Activated CD8-positive, alpha-beta memory T cell treated with anti-CD3 and anti-CD28 coated beads, Interleukin-2, amount 50 U/mL, for 4 hours (primary cell): ENCODE measurements at places on chromosomes 12 and 14.
A peak's percentile ranks its signal among the peaks of the same experiment; 100 is the strongest.

GRCh38 chr12:45098766-45099165 lies 47.9 kb upstream of the DBX2 start:
- no peak for DNase-seq

DNA sequence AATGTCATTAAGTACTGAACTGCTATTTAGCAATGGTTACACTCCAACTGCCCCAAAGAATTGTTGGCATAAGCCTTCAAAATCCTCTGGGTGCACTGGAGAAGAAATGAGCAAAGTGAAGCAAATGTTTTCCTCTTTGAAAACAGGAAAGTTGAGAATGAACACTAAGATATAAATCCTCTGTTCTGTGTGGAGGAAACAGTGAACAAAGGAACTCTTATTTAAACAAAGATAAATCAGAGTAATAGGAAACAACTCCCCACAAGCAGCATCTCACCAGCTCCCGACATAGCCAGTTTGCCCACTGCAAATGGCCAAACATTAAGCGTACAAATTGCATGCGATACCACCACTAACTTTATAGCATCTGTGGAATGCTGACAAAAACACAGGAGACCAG lies 54.0 kb downstream of the BCAT1 start:
- no peak for DNase-seq

GRCh38 chr14:74459289-74459946 lies 33.4 kb upstream of the SYNDIG1L start:
- peak; percentile 19 for DNase-seq

GRCh38 chr12:131873293-131873692 lies 21.1 kb upstream of the ULK1 start:
- no peak for DNase-seq

DNA sequence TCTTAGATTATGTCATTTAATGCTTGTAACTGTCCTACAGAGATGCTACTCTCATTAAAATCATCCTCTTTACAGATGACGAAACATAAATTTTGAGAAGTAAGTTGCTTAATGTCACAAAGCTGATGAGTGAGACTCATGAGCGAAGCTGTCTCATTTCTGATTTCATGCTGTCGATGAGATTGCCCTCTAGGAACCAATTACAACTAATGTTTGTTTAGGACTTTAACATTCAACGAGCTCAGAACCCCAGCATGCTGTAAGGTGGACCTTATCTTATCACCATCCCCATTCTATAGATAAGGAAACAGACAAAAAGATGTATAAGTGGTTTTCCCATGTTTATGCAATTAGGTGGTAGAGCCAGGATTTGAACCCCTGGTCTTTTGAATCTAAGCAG lies 23.1 kb downstream of the BHLHE41 start:
- DNase-seq = no peak

- DNase-seq = peak; percentile 54
These were observed at the start of gene PIANP for GRCh38 chr12:6700646-6701051. PIANP (minus strand) TSS chr12:6700815; CDS start chr12:6698061, 2,754 bp downstream.

- no peak for DNase-seq
These were observed 8.4 kb upstream of the EID3 start for GRCh38 chr12:104294927-104295668.

DNA sequence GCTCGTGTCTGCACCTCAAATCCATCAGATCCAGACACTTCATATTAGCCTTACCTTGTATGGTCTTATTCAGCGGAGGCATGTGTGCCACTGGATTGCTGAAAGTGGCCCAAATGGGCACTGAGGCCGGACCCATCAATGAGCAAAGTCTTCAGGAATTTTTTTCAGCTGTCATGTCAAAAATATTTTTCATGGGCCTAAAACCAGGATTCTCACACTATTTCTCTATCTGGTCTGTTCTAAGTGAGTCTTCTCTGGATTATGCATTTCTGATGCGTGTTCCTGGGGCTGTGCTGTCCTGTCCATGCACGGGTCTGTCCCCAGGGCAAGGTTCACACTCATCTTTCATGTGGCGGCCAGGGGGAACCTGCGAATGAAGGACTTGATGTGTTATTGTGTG lies 94.6 kb downstream of the KCNA5 start:
- DNase-seq = no peak

DNA sequence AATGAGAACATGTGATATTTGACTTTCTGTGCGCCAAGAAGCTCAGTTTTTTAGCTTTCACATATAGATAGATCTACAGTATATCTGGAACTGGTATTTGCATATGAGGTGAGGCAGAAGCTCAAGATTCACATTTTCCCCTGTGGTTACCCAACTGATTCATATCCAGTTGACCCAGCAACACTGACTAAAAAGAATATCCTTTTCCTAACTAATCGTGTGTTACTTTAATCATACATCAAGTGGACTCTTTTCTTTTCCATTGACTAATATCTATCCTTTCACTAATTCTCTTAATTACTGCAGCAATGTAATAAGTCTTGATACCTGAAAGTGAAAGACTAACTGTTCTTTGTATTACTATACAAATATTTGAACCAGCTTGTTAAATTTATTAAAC lies 236.1 kb downstream of the AEBP2 start:
- DNase-seq = no peak

DNA sequence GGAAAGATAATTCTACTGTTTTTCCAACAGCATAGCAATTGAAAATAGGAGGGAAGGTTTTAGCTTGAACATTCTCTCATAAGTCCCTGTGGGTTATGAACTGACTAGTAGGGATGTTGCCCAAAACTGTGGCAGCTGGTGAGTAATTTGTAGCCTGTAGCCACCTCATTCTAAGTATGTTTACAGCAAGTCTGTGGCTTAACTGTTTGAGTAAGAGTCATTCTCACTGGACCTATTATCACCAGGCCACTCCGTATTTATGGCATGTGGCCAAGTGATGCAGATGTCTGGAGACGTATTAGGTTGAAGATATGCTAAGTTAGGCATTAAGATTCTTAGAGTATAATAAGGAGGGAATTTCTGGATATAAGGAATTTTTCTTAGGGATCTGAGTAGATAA lies 458.3 kb downstream of the ETNK1 start:
- no peak for DNase-seq

DNA sequence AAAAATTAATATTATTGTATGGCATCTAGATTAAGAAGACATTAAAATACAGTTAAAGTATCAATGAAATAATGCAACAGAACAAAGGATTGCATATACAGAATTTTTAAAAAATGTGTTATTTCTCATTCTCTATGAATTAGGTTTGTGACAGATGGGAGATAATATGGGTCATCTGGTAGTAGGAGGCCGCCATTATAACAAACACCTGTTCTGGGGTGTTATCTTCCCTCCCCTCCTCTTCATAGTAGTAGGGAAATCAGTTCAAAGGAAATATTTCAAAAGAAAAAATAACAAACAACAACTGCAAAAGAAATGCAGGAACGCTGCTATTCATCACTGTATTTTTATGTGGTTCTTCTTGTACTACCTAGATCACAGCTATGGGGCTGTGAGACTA lies 187.0 kb upstream of the ATP2B1 start:
- no peak for DNase-seq

DNA sequence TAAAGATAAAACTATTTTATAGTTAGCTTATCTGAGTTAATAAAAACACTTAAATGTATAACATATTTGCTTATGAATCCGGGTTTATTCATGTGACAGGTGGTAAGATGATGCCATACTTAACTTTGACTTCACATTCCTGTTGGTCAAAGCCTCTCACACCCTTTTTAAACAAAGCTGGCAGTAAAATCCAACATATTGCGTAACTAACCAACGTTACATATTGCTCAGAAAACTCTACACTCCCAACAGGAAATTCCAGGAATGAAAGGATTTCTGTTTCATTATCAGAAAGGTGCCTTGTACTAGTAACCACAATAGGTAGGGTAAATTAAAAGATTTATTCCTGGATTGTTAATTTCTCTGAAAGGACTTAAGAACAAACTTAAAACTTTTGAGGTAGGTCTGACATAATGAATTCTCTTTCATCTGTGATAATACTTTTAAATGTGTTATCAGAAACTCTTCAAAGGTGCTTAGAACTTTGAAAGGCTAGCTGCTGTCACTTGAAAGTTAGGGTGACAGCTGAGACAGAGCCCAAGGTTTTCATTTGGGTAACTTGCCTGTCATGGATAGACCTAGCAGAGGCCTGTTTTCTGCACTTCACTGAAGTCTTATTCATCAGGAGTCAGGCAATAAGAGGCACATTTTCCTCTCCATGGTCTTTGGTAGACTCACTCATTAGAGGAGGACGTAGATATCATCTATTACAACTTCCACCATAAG lies 23.8 kb upstream of the CATSPERB start:
- DNase-seq = no peak

DNA sequence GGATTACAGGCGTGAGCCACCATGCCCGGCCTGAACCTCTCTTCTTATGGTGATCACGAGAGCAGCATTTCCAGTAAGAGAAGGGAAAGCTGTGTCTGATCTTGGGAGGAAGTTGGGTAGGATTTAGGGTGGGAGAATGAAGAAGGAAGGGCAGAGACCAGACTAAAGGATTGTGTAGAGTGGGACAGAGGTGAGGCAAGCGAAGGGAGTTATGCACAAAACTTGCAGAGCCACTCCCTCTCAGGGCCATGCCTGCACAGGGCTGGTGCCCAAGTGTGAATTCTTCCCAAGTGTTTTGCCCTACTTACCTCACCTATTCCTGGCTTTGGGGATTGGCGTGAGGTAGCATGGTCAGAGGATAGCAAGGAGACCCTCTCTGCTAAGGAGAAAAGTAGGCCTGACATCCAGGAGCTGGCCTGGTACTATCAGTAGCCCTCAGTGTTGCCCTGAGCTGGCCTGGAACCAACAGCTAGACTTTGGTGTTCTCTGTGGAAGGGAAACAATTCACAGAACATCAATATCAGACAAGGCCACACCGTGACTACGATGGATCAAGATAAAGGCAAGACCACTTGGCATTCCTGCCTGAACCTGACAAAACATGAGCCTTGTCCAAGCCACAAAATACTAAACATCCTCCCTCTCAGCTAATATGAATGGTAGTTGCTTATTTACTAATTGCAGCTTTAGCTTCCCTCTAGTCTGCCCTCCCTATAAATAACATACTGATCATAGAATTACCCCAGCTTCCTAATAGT lies 201.0 kb upstream of the AMIGO2 start:
- DNase-seq = no peak

GRCh38 chr12:69324797-69325466 lies 23.2 kb upstream of the LYZ start:
- DNase-seq = no peak

DNA sequence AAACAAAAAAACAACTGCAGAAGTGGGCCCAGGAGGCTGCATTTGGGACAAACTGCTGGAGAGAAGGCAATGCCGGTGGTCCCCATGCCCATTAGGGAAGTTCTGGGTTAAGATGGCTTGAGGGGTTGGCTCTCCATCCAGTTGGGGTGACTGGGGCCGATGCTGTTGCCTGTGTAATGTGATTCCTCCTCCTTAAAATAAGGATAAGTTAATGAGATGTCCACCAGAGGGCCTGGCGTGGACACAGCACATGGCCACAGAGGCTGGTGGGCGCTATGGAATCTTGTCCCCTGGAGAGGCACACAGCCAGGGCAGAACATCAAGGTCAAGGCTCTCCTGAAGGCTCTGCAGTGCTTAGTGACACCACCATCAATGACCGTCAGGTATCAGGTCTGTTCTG lies 1.0 kb upstream of the TESC start:
- no peak for DNase-seq

DNA sequence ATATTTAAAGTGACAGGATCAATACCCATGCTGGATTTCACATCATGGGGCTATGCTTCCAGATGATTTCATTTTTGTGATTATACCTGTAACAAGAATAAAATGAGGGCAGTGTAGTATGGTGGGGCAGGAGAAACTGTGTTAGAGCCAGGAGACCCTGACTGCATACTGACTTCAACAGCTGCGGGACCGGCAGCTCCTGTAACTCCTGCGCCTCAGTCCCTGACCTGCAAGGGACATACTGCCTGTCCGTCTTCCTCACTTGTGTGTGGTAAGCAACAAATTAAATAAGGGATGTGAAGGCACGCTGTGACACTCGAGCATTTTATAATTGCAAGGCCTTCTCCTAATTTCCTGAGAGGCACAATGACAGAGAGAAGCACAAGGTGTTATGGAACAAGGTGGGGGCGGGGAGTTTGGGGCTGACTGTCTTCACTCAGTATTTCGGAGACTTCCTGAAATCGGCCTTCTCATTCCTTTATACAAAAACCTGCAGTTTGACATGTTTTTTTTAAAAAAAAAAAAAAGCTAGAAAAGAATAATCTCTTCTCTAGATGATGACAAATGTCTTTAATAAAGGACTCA lies 164.2 kb downstream of the TTC7B start:
- no peak for DNase-seq

DNA sequence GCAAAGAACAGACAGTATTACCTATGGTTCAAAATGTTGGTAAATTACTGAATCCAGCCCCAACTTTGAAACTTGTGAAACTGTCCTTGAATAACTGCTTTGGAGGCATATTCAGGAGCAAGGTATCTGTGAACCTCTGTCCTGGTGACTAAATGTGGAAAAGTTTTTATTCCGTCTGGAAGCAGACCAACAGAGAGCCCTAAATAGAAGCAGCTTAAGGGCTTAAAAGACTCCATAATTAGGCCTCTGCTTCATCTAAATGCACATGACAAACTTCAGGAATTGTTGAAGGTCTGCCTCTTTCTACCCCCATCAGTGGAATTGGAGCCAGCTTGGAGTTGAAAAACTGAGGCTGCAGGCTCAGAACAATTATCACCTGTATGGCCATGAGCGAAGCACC lies 276.5 kb downstream of the KCNH5 start:
- DNase-seq = no peak

GRCh38 chr14:69346710-69347109 lies 51.4 kb downstream of the ERH start:
- DNase-seq = peak; percentile 27

GRCh38 chr12:45928309-45928708 lies 62.1 kb downstream of the SCAF11 start:
- no peak for DNase-seq

- no peak for DNase-seq
These were observed 866 bp downstream of the KRT79 start for GRCh38 chr12:52832985-52833905.

GRCh38 chr14:63470962-63471793 lies 72.0 kb downstream of the PPP2R5E start:
- no peak for DNase-seq

DNA sequence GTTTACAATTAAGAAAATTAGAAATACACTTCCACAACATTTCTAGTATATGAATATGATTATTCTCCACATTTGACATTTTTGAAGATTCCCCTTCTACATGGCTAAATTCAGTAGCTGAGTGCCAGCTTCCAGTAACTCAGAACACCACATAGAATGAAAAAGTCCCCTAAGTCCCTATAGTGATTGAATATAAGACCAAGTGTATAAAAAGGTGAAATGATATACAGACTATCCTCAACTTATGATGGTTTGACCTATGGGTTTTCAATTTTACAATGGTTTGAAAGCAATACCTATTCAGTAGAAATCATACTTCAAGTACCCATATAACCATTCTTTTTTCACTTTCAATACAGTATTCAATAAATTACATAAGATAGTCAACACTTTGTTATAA lies 15.8 kb downstream of the ATL1 start:
- DNase-seq = no peak

GRCh38 chr12:119410396-119410795 lies 75.9 kb downstream of the CCDC60 start:
- DNase-seq = no peak

- DNase-seq = no peak
These were observed 52.3 kb upstream of the BCL2L14 start for GRCh38 chr12:12018454-12018853.

- no peak for DNase-seq
These were observed 23.8 kb downstream of the ZNF891 start for GRCh38 chr12:133106253-133106652.

GRCh38 chr14:29724991-29725390 lies 202.7 kb downstream of the PRKD1 start:
- DNase-seq = no peak

GRCh38 chr14:79837699-79838098 lies 373.6 kb downstream of the DIO2 start:
- no peak for DNase-seq
